Memory B cell (primary cell): ENCODE measurements at places on chromosomes 4 and X.

DNA sequence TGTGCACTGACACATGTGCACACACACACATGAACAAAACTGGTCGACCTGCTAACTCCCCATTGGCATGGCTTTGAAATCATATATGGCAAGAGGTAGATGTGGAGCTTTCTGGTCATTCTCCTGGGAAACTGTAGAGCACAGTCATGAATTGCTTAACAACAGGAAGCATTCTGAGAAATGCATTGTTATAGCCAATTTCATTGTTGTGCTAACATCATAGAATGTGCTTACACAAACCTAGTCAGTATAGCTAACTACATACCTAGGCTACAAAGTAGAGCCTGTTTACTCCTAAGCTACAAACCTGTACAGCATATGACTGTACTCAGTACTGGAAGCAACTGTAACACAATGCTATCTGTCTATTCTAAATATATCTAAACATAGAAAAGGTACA, 134.2 kb upstream of the SH3RF1 start:
- H3K36me3 ChIP-seq: peaks cover 10% of the 10 kb centered on the region
- DNase-seq: no peak
- H3K27ac ChIP-seq: no peak overlapping the region
- H3K4me3 ChIP-seq: no peak overlapping the region
- no peaks in the 10 kb centered on the region for H3K27me3 ChIP-seq

DNA sequence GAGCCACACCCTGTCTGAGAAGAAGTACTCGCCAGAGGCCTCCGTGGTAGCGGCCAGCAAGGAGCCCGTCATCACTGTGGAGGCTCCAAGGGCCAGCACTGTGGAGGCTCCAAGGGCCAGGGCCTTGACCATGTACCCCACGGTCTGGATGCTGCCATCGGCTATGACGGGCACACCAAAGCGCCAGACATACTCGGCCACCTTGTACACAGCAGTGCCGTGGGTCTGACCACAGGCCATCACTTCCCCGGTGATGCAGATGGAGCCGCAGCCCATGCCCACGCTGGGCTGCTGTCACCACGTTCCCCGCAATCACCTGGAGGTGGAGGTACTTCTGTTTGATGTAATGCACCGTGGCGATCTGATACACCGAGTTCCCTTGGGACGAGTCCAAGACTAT, 377.7 kb upstream of the MAOA start:
- H3K36me3 ChIP-seq: peaks cover 3% of the 10 kb centered on the region
- H3K4me1 ChIP-seq: no peaks in the 10 kb centered on the region
- DNase-seq: no peak
- no peak overlapping the region for H3K27ac ChIP-seq
- H3K27me3 ChIP-seq: no peaks in the 10 kb centered on the region
- no peak overlapping the region for H3K4me3 ChIP-seq

DNA sequence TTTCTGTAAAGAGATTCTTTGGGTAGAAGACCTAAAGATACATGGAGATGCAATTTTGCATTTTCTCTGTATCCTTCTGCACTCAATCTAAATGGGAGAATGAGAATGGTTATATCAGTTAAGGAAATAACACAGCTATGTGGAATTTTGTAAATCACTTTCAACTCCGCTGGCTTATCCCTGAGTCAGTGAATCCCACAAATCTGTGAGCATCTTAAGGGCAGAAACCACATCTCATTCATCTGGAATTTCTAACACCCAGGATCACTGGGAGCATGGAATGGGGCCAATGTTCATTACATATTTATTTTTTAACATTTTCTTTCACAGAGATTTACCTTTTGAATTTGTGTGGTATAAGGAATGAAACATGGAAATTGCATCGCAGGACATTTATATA, 167.8 kb downstream of the CFAP47 start:
- H3K27ac ChIP-seq: no peak overlapping the region
- no peak for DNase-seq
- no peaks in the 10 kb centered on the region for H3K27me3 ChIP-seq
- H3K4me3 ChIP-seq: no peak overlapping the region
- no peaks in the 10 kb centered on the region for H3K36me3 ChIP-seq

- no peak overlapping the region for H3K27ac ChIP-seq
- H3K4me1 ChIP-seq: no peaks in the 10 kb centered on the region
- no peaks in the 10 kb centered on the region for H3K27me3 ChIP-seq
- H3K4me3 ChIP-seq: no peak overlapping the region
- no peak for DNase-seq
Observed at GRCh38 chr4:126268106-126268505, 953.4 kb downstream of the FAT4 start.

DNA sequence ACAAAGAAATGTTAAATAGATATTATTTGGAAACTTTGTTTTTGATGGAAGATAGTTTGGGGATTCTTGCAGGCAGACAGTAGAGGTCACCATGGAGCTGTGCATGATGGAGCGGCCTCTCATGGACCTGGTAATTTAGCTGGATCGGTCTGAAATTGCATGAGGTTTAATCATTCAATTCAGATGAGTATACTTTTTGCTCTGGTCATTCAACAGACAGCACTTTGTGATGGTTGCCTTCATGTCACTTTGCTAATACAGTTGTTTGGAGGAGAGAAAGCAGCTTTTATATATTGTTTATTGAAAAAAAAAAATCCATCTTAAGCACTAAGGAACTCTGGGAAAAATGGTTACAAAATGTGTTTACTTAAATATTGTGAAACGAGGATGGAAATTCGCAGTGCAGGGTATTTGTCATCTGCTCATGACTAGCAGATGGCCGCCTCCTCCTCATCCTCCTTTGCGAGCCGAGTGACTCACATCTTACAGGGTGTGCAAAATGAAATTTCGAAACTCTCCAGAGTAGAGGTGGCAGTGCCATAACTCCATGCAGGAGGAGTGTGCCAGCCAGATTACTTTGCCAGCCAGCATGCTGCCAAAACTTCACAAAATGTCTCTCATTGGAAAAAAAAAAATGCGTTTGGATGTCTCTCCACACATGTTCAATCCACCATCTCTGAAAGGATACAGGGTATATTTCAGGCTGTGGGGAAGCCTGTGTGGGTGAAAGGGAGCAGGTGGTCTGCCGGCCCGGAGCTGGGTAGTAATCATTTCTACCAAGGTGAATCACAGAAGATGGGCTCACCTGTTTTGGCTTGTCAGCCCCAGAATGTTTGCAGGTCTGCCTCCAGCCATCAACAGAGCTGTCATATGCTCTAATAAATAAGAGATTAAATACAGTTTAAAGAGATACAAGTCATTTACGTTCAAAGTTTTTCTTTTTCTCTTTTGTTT, 314.9 kb upstream of the DIPK2B start:
- H3K27me3 ChIP-seq: no peaks in the 10 kb centered on the region
- no peaks in the 10 kb centered on the region for H3K36me3 ChIP-seq
- H3K4me3 ChIP-seq: no peak overlapping the region
- H3K27ac ChIP-seq: no peak overlapping the region
- no peaks in the 10 kb centered on the region for H3K4me1 ChIP-seq

GRCh38 chrX:119238557-119238956, 2.5 kb downstream of the PGRMC1 start:
- peaks cover 19% of the 10 kb centered on the region for H3K4me1 ChIP-seq
- H3K27me3 ChIP-seq: no peaks in the 10 kb centered on the region
- no peak for DNase-seq
- peaks cover 14% of the 10 kb centered on the region for H3K36me3 ChIP-seq
- H3K27ac ChIP-seq: no peak overlapping the region
- H3K4me3 ChIP-seq: no peak overlapping the region
